ENCODE measurements at places on chromosomes 16 and 17. TPM values are rescaled to one million over a fixed set of nuclear protein-coding genes. Genes with fewer than 3 reads are reported as not detected.

Gene NPIPA3
- 0.26 TPM for total RNA-seq

Gene DECR2
- 12.5 TPM for total RNA-seq

Gene FN3K
- 1.7 TPM for total RNA-seq

Gene KRT13
- total RNA-seq: not detected

Gene TERB1
- total RNA-seq: not detected

Gene TSNAXIP1
- total RNA-seq: 0.26 TPM

Gene DLX4
- total RNA-seq: 1.4 TPM

Gene ZNF597
- 2.8 TPM for total RNA-seq

Gene PDIA2
- total RNA-seq: 0.34 TPM

Gene WDR90
- total RNA-seq: 10.3 TPM

Gene SLC4A1
- total RNA-seq: not detected

Gene ZG16
- total RNA-seq: not detected

Gene KRTAP9-4
- total RNA-seq: not detected

Gene NF1
- total RNA-seq: 25.1 TPM

Gene TGFB1I1
- total RNA-seq: 0.67 TPM

Gene ST6GALNAC2
- total RNA-seq: 96.3 TPM

Gene UTS2R
- total RNA-seq: not detected

Gene ZNF469
- total RNA-seq: not detected

Gene SLC5A10
- total RNA-seq: 0.11 TPM

Gene EXOC3L1
- total RNA-seq: not detected

Gene GSE1
- total RNA-seq: 5.8 TPM

Gene IL21R
- 0.29 TPM for total RNA-seq

Gene NOS2
- total RNA-seq: 0.18 TPM

Gene SGCA
- not detected for total RNA-seq

Gene SLC7A5
- total RNA-seq: 190 TPM

Gene TAT
- not detected for total RNA-seq

Gene PLCG2
- 3.8 TPM for total RNA-seq

Gene KRTAP17-1
- total RNA-seq: not detected

Gene MYH2
- not detected for total RNA-seq

Gene C16orf46
- total RNA-seq: 0.11 TPM

Gene PPP1R27
- 0.56 TPM for total RNA-seq

Gene BRIP1
- total RNA-seq: 13.7 TPM

Gene SPATA32
- total RNA-seq: not detected

Gene KRT25
- 0.05 TPM for total RNA-seq

Gene LGALS9B
- not detected for total RNA-seq

Gene SMIM36
- not detected for total RNA-seq

Gene BEAN1
- 1.4 TPM for total RNA-seq

Gene SLC22A31
- 0.77 TPM for total RNA-seq

Gene BTBD17
- total RNA-seq: not detected

Gene NEUROD2
- not detected for total RNA-seq

Gene SLC12A3
- total RNA-seq: not detected

Gene CCR7
- not detected for total RNA-seq

Gene PRSS27
- total RNA-seq: 0.24 TPM

Gene SEZ6
- total RNA-seq: not detected

Gene NRN1L
- total RNA-seq: not detected

Gene MSI2
- total RNA-seq: 74.8 TPM

Gene CENPX
- total RNA-seq: 130 TPM

Gene ITGAL
- total RNA-seq: not detected

Data from SK-MEL-5 (cell line).